ENCODE measurements at places on chromosomes 7 and 10. TPM values are rescaled to one million over a fixed set of nuclear protein-coding genes. Genes with fewer than 3 reads are reported as not detected.
A peak's percentile ranks its signal among the peaks of the same experiment; 100 is the strongest.

DNA sequence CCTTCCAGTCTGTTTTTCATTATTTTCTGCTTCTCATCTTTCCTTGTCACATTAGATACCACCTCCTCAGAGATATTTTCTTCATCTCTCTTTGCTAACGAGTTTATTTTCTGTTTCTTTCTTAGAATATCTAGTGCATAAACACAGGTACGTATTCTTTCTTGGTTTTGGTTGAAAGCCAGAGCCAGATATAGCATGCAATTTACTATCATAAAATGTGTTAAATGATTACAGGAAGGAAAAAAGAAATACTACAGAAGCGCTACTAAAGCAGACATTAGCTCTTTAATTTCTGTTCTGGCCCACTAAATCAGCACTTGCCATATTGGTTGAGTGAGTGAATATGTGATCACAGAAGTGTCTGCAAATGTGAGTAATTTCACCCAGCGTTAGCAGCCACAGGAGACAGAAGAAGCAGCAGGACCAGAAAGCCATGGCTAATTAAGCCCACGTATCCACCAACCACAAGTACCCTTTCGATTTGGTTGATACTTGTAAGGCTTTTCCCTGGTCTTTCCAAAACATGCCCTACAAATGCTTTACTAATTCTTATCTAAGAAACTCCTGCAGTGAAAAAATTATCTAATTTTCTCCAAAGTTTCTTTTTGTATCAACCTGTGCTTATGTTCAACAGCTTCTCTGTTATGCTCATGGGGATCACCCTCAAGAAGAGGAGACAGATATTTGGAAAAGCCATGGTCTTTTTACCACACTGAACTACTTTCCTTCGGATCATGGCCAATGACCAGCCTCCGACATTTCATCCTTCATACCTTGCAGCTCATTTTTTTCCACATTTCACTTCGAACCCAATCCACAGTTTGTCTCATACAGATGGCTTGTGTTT lies 23.1 kb upstream of the MACC1 start:
- H3K4me1 ChIP-seq: peaks cover 11% of the 10 kb centered on the region
- H3K4me3 ChIP-seq: no peak overlapping the region
- H3K27ac ChIP-seq: no peak overlapping the region
- H3K27me3 ChIP-seq: no peaks in the 10 kb centered on the region
- DNase-seq: no peak

- no peaks in the 10 kb centered on the region for H3K36me3 ChIP-seq
- peak; percentile 44 for DNase-seq
- no peak overlapping the region for H3K4me3 ChIP-seq
- H3K27me3 ChIP-seq: peaks cover 2% of the 10 kb centered on the region
Measured at GRCh38 chr10:14200698-14201544, 129.8 kb downstream of the FRMD4A start.

- peaks cover 6% of the 10 kb centered on the region for H3K4me1 ChIP-seq
- no peak for DNase-seq
- H3K4me3 ChIP-seq: no peak overlapping the region
- H3K27me3 ChIP-seq: no peaks in the 10 kb centered on the region
Measured at GRCh38 chr7:135147341-135147898, 452 bp upstream of the TMEM140 start.

DNA sequence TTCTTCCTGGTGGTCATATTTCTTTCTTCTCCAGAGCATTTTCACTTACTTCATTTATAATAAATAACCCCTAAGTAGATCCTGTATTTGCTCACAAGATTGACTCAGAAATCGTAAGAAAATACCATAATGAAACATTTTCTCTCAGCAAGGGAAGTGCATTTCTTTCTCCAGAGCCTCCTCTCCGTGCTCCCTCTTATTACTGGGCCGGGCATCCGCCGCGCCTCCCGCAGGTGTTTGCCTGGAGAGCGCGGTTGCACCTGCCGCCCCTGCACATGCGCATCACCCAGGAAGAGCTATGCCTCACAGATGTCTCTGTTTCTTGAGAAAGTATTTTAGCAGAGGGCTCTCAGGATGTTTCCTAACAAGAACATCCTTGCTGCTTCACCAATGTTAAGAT lies 509.2 kb downstream of the TCERG1L start:
- H3K36me3 ChIP-seq: no peaks in the 10 kb centered on the region
- no peaks in the 10 kb centered on the region for H3K4me1 ChIP-seq
- no peak overlapping the region for H3K27ac ChIP-seq
- H3K4me3 ChIP-seq: no peak overlapping the region
- DNase-seq: no peak

Gene IL6
- not detected for total RNA-seq

Gene KIAA1217
- 70.8 TPM for total RNA-seq

Gene GDF10
- total RNA-seq: 0.74 TPM

All from endothelial cell (in vitro differentiated cells).